HTR-8/SVneo (cell line): ENCODE measurements at places on chromosomes 2 and 18.

GRCh38 chr2:136798766-136799165 is 33.4 kb downstream of the THSD7B start:
- DNase-seq = no peak

DNA sequence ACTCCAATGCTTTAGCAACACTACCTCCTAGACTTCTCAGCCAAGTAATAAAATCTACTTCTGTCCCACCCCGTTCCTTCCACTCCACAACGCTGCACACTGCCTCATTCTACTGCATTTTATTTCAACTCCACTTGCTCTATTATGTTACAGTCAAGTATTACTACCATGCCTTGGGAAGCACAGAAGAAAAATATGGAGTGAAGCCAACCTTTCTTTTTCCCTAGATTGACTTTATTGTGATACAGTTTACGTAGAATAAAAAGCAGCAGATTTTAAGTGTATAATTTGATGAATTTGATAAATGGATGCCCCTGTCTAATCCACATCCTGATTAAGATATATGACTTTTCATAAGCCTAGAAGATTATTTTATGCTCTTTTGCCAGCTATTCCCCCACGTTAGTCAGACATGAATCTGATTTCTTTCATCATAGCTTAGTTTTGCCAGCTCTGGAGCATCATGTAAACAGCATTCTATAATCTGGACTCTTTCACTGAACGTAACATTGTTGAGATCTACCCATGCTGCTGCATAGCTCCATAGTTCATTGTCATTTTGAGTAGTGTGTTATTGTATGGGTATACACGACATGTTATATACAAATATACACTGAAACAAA is 676.8 kb upstream of the RAB6C start:
- DNase-seq = no peak

- DNase-seq = no peak
Measured at GRCh38 chr18:46815661-46816060, 58.8 kb upstream of the ST8SIA5 start.

DNA sequence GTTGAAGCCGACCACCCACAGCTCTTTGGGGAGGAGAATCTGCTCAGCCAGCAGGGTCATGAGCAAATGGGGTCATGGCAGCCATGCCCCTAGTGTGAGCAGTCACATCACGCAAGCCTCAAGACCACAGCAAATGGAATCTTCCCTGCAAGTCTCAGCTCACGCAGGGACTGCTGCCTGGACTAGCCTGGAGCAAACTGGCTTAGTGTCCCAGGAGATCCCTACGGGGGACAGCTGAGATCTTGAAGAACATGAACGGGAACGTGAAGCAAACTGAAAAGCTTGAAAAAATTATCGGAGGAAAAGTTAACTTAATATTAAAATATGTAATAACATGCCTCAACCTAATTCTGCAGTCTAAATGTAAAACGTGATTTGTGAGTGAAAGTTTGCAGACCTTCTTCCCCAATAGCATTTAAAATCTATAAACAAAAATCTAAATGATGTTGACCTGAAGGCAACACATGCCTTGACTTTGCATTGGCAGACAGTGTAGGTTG is 118.4 kb downstream of the FAM124B start:
- no peak for DNase-seq

GRCh38 chr18:58157237-58157636 is 113.2 kb downstream of the NEDD4L start:
- DNase-seq = no peak

- no peak for DNase-seq
Measured at GRCh38 chr2:224885291-224885690, 157.0 kb downstream of the DOCK10 start.
